ENCODE measurements at places on chromosomes 12 and 14. TPM values are rescaled to one million over a fixed set of nuclear protein-coding genes. Genes with fewer than 3 reads are reported as not detected.

COX8C gene
- not detected for total RNA-seq

CATSPERB gene
- total RNA-seq, result 1.3 TPM

TNS2 gene
- total RNA-seq, result 122 TPM

C1R gene
- 166 TPM for total RNA-seq

PSME2 gene
- total RNA-seq, result 75.2 TPM

NPFF gene
- not detected for total RNA-seq

TROAP gene
- total RNA-seq, result 14.6 TPM

Data from suprapubic skin (tissue), 4 donors.